ENCODE measurements at places on chromosomes 1 and 21. TPM values are rescaled to one million over a fixed set of nuclear protein-coding genes. Genes with fewer than 3 reads are reported as not detected.

DNA sequence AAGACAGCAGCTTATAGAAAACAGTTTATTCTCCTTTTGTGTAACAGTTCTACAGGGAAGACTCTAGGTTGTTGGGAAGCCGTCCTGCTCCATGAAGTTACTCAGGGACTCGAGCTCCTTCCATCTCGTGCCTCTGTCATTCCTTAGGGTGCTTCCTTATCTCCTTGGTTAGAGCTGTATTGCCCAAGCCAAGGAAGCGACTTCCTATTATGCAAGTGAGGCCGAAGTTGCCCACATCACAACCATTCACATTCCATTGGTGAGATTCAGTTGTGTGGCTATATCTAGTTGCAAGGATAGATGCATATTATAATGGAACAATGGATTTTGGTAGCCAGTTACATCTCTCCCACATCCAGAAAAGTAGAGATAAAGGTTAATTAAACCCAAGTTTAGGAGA lies 9.0 kb downstream of the GSTM5 start:
- no peak for ATAC-seq

The PODN gene
- total RNA-seq = not detected

GRCh38 chr1:22111620-22112019 lies 31.3 kb downstream of the WNT4 start:
- ATAC-seq = no peak

DNA sequence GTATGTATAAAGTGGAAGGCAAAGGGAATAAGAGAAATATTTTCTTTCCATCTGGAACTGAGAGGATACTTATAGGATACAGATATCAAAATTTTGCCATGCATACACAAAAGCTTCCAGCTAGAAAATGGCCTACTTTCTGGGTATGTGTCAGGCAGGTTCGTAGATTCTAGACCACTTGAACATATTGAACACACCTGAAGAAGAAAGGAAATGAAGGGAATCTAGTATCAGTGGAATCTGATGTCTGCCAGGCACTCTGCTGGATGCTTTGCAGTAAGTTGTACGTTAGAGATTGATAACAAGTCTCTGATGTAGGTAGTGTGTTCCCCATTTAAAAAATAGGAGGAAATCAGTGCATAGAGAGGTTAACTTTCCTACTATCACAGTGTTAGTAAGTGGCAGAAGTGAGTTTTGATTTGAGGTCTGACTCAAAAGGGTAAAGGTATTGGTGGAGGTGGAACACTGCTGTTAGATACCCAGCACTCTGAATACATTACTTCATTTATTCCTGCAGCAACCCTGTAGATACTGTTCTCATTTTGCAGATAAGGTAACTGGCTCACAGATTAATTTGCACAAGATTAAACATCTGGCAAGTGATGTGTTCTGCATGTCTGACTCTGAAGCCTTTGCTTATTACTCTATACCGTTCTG lies 3.0 kb downstream of the CAMSAP2 start:
- ATAC-seq = peak; percentile 57

- no peak for ATAC-seq
Measured at GRCh38 chr1:114102136-114102535, 51.5 kb downstream of the SYT6 start.

GRCh38 chr1:194078765-194079164 lies 892.4 kb upstream of the B3GALT2 start:
- ATAC-seq = no peak

- no peak for ATAC-seq
Measured at GRCh38 chr1:155396874-155397476, 76.3 kb downstream of the RUSC1 start.

DNA sequence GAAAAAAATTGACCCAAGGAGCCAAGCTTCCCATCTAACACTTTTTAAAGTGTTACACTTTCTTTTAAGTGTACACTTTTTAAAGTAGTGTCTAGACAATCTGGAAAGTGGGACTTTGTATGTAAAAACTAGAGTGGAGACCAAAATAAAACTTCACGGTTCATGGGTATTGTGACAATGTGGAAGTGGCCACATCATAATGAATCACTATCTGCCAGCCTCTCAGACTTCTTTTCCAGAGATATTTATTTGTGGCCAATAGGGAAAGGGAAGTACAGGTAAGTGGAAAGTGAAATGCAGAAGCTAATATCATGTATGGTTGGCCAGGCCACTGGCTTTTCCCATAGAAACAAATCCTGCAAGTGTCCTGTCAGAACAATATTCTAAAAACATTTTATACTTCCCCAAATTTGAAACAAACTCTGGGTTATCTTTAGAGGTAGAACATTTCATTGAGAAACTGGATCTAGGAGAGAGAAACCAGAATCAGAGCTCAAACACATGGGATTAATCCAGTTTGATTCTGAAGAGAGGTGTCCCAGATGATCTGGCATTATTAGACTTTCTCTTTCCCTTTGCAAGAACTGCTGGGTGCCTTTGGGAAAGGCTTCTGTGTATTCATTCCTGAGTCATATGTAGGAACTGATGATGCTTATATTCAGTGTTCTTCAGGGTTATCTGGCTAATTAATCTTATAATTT lies 2.0 kb downstream of the TNFSF18 start:
- ATAC-seq = no peak

- no peak for ATAC-seq
Measured at GRCh38 chr1:33042831-33043230, 6.1 kb upstream of the AK2 start.

- ATAC-seq = no peak
Measured at GRCh38 chr1:169488157-169488556, 2.4 kb upstream of the SLC19A2 start.

The TDRD10 gene
- total RNA-seq = not detected

- no peak for ATAC-seq
Measured at GRCh38 chr21:24222676-24223075, 1384.6 kb downstream of the MRPL39 start.

DNA sequence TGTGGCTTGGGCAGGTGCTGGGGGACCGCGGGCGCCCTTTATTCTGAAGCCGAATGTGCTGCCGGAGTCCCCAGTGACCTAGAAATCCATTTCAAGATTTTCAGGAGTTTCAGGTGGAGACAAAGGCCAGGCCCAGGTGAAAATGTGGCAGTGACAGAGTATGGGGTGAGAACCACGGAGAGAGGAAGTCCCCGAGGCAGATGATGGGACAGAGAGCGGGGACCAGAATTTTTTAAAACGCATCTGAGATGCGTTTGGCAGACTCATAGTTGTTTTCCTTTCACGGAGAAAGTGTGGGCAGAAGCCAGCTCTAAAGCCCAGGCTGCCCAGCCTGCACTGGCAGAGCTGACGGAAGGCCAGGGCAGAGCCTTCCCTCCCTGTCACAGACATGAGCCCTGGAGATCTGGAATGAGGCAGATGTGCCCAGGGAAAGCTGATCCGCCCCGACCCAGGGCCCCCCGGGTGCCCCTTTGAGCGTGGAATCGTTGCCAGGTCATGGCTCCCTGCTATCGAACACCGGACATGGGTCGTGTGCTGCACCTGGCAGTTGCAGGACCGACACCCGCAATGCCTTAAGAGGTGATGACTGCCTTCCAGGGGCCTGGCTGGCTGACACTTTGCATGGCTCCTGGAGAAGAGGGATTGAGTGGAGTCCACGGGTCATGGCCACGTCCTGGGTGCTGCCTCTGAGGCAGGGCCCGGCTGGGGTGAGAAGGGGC lies 6.5 kb upstream of the SLX9 start:
- no peak for ATAC-seq

DNA sequence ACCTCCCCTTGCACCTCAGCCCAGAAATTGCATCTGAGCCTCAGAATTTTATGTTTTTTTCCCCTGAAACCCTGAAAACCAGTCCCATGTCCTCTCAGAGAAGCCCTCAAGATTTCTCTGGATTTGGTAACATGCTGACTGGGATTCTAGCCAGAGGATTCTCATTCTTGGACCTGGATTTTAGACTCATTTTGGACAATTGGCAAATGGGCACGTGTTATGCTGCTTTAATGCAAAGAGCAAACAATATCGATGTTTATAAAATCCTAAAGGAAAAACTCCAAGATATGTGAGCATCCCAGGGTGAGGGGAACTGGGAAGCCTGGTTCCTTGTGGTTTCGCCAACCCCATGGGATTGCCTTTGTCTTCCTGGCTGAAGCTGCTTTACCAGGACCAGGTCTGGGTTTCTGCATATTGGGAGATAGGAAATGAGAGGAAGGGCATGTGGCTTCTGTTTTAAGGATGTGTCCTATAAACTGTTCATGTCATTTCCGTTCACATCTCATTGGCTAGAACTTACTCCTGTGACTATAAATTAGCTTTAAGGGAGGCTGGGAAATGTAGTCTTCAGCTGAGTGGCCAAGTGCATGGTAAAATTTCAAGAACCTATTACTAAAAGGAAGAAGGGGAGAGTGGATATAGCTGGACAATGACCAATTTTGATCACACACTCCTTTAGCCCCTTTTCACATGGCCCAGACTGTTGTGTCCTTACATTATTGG lies 27.2 kb upstream of the BCL10 start:
- no peak for ATAC-seq

The MROH7 gene
- total RNA-seq = 1.2 TPM

The TENT5C gene
- 37.1 TPM for total RNA-seq

GRCh38 chr1:17849216-17849615 lies 94.1 kb downstream of the ACTL8 start:
- no peak for ATAC-seq

DNA sequence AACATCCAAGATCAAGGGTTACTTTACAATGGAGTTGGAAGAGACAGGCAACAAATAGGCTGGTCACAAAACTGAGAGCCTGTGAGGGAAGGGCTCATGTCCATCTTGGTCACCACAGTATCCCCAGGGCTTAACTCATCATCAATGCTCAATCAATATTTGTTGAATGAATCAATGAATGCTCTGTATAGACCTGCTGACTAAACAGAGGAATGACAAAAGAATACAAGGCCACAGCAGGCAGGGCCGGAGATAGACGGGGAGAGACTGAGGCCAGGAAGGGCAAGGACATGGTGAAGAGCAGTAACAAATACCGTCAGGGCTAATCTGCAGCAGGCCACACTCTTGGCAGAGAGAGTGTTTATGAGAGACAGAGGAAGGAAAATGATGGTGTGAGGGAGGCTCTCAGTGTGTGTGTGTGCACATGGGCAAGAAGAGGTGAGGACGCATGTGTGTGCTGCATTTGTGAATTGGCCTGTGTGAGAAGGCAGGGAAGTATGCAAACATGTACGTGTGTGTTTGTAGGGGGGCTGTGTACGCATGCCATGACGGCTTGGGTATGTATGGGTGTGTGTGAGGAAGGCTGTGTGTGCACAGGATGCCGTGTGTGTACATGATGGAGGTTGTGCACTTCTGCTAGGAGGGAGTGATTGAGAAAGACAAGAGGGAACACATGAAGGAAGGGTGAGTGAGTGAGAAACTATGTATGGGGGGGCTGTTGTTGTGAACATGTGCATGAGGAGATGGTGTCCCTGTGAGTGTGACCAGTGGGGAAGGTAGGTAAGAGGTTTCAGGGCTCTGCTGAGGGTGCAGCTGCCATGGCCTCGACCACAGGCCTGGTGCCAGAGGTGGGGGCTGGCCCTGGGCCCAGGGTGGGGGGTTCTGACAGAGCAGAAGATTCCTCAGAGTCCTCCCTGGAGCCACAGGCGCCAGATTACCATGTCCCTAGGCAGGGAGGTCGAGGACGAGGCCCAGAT lies 15.4 kb downstream of the AHDC1 start:
- no peak for ATAC-seq

DNA sequence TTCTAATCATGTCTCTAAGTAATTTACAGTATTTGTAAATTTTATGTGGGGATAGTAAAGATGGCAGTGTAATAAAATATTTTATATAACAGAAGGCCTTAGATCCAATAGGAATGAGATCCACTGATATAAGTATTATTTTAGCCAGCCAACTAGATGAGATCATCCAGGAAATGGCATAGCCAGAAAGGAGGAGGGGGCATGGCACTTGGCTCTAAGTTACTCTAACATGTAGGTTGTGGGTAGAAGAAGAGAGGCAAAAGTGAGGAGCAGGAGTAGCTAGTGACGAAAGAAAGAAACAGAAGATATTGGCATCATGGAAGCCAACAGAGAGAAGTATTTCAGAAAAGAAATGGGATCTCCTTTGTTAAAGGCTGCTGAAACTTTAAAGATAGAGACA lies 426.1 kb downstream of the PTPRC start:
- ATAC-seq = no peak

The S100A7A gene
- not detected for total RNA-seq

GRCh38 chr1:205230982-205231381 lies 3.2 kb downstream of the TMCC2 start:
- ATAC-seq = no peak

GRCh38 chr1:50420689-50421365 lies 2.4 kb downstream of the DMRTA2 start:
- no peak for ATAC-seq

The CTSK gene
- total RNA-seq = 6.1 TPM

GRCh38 chr1:181802466-181802865 lies 259.0 kb downstream of the ZNF648 start:
- ATAC-seq = no peak

DNA sequence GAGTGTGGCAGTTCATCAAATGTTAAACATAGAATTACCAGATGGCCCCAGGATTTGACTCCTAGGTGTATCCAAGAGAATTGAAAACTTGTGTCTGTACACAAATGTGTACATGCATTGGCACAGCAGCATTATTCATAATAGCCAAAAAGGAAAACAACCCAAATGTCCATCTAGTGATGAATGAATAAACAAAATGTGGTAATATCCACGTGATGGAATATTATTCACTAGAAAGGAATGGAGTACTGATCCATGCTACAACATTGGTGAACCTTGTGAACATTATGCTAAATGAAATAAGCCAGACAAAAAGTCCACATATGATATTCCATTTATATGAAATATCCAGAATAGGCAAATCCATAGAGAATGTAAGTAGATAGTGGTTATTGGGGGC lies 77.7 kb downstream of the RAVER2 start:
- ATAC-seq = no peak

The FCAMR gene
- not detected for total RNA-seq

The S100A3 gene
- not detected for total RNA-seq

The LCE1F gene
- not detected for total RNA-seq

DNA sequence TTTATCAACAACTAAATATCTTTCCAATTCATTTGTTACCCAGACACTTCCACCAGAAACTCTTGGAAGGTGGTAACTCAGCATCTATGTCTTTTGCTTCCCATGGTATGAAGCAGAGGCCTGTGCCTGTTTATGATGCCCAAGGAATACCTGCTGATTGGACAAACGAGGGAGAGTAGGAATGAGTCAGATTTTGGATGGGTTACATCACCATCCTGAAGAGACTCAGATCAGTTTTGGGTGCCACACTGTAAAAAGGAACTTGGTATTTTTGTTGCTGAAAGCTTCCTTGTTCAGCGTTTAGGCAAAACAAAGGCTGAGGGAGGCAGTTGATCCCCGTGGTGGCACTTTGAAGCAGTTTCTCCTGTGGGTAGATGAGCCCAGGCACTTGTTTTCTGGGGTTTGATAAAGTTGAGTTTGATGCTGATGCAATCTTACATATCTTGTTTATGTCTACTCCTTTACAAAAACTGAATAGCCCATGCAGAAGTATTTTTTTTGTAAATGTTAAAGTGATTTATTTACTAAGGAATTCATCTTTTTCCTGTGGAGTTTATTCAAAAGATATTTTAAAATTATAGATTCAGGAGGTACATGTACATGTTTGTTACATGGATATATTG lies 26.7 kb upstream of the CYP4X1 start:
- ATAC-seq = no peak

The CFAP141 gene
- total RNA-seq = not detected

- no peak for ATAC-seq
Measured at GRCh38 chr1:169550294-169550693, 36.0 kb downstream of the F5 start.

Measured in activated T-helper 17 cell treated with anti-CD3 and anti-CD28 coated beads, Interleukin-2, amount 50 U/mL, for 72 hours (primary cell).